ENCODE measurements at places on chromosomes 1 and 21. TPM values are rescaled to one million over a fixed set of nuclear protein-coding genes. Genes with fewer than 3 reads are reported as not detected.

- H3K4me1 ChIP-seq = peaks cover 4% of the 10 kb centered on the region
- H3K36me3 ChIP-seq = no peaks in the 10 kb centered on the region
- no peak for DNase-seq
- no peak overlapping the region for H3K4me3 ChIP-seq
- H3K27ac ChIP-seq = no peak overlapping the region
Observed at GRCh38 chr1:85836736-85837135, 128.5 kb upstream of the ZNHIT6 start.

CD52 gene
- 291 TPM for total RNA-seq

SYT6 gene
- not detected for total RNA-seq

- H3K36me3 ChIP-seq = peaks cover 33% of the 10 kb centered on the region
- peak overlapping the region; percentile 98 for H3K27ac ChIP-seq
- peak; percentile 98 for DNase-seq
Observed at GRCh38 chr21:43805275-43805800, 16.0 kb downstream of the RRP1 start.

RGS13 gene
- 0.23 TPM for total RNA-seq

Data from GM12878 (cell line).